ENCODE measurements at places on chromosomes 11 and 22. TPM values are rescaled to one million over a fixed set of nuclear protein-coding genes. Genes with fewer than 3 reads are reported as not detected.

Gene ZDHHC24
- total RNA-seq, result 26.3 TPM

GRCh38 chr11:67416416-67417335 is 1.2 kb downstream of the CARNS1 start:
- H3K27me3 ChIP-seq, result no peaks in the 10 kb centered on the region
- peaks cover 71% of the 10 kb centered on the region for H3K4me1 ChIP-seq
- peak overlapping the region; percentile 98 for H3K27ac ChIP-seq
- peak overlapping the region; percentile 94 for H3K4me3 ChIP-seq
- no peaks in the 10 kb centered on the region for H3K36me3 ChIP-seq

DNA sequence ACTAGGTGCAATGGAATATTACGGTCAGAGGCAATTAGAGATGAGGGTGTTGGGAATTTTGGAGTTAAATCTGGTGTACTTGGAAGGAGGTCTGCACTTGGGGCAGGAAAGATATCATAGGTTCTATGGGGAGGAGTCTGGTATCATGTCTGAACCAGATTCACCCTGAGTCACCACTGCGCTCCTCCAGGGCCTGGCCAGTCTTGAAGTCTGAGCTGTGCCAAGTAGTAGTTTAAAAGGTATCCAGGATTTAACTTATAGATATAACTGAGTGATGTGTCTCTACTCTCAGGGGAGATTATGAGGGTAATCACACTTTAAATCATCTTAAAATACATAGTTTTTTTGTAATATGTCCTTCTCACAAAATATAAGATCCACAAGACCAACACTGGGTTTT is 6.6 kb downstream of the CNGA4 start:
- H3K4me1 ChIP-seq, result no peaks in the 10 kb centered on the region
- no peak overlapping the region for H3K4me3 ChIP-seq
- H3K27me3 ChIP-seq, result peaks cover 12% of the 10 kb centered on the region
- H3K27ac ChIP-seq, result no peak overlapping the region

DNA sequence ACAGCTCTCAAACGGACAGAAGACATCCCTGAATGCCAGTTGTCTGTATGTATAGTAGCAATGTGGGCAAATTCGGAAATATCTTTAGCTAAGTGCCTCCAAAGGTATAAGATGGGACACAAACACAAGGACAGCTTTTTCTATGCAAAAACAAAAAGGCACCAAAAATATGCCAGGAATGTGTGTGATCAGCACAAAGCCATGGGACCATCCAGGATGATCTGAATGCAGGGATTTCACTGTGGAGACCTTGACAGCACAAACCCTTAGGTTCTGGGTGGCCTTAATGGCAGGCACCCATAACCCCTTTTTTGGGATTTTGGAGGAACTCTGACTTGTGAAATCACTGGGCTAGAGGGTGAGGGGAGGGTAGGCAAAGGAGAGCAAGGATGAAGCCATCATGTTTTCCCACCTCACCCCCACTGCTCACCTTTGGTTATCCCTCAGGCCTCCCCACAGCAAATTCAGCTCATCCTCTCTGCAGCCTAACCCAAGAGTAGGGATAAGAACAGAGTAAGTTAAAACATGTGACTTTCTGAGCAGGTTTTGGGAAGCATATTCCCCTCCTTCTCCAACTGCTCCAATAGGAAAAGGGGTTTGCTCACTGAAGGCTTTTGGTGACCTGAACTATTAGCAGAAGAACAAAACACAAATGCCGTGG is 154.6 kb downstream of the SNX19 start:
- no peak overlapping the region for H3K27ac ChIP-seq
- H3K4me3 ChIP-seq, result no peak overlapping the region
- H3K27me3 ChIP-seq, result peaks cover 3% of the 10 kb centered on the region
- DNase-seq, result no peak

GRCh38 chr11:93543292-93543977 is at the start of gene SMCO4:
Gene SMCO4 (minus strand): TSS chr11:93543391. CDS start chr11:93479189, 64,202 bp downstream.
- H3K4me3 ChIP-seq, result peak within 1 kb of the TSS; percentile 89
- H3K4me1 ChIP-seq, result peaks cover 29% of the 10 kb centered on the region
- DNase-seq, result peak; percentile 37
- no peaks in the 10 kb centered on the region for H3K36me3 ChIP-seq
- peaks cover 22% of the 10 kb centered on the region for H3K27me3 ChIP-seq
- peak within 1 kb of the TSS; percentile 15 for H3K27ac ChIP-seq

Gene INPP5J
- 0.33 TPM for total RNA-seq
